Neural crest cell (in vitro differentiated cells): ENCODE measurements at places on chromosomes 13 and 19.

DNA sequence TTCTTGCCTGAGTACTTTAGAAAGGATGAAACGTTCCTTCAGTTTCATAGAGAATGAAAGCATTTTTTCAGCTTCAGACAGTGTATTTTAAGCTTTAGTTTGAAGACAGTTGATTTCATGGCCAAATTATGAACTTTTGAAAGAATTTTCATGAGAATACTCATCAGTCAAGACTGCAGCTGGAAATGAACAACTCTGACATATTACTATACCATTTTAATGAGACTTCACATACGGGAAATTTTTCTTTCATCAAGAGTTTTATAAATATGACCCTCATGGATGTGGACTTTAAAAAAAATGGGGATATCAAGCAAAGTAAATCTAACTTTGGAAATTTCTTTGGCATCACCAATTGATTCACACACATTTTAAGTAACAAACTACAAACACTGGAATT, 6.4 kb downstream of the LATS2 start:
- H3K4me1 ChIP-seq: peaks cover 33% of the 10 kb centered on the region
- H3K27ac ChIP-seq: no peak overlapping the region
- no peaks in the 10 kb centered on the region for H3K27me3 ChIP-seq
- no peaks in the 10 kb centered on the region for H3K36me3 ChIP-seq

- peaks cover 5% of the 10 kb centered on the region for H3K27me3 ChIP-seq
- H3K4me1 ChIP-seq: no peaks in the 10 kb centered on the region
- no peak overlapping the region for H3K4me3 ChIP-seq
- no peaks in the 10 kb centered on the region for H3K36me3 ChIP-seq
Measured at GRCh38 chr19:29413435-29413834, 112.4 kb upstream of the VSTM2B start.

GRCh38 chr19:49690656-49691242, at the start of gene CPT1C:
Gene CPT1C, plus strand, starts transcription at chr19:49691116. Its CDS starts 1,137 bp downstream, at chr19:49692253.
- H3K27me3 ChIP-seq: peaks cover 16% of the 10 kb centered on the region
- peak within 1 kb of the TSS; percentile 90 for H3K4me3 ChIP-seq
- H3K36me3 ChIP-seq: peaks cover 10% of the 10 kb centered on the region

GRCh38 chr19:15300533-15301197, 31.7 kb downstream of the BRD4 start:
- H3K4me3 ChIP-seq: no peak overlapping the region
- no peak overlapping the region for H3K27ac ChIP-seq
- peaks cover 5% of the 10 kb centered on the region for H3K36me3 ChIP-seq
- no peak for DNase-seq
- H3K27me3 ChIP-seq: no peaks in the 10 kb centered on the region
- H3K4me1 ChIP-seq: peaks cover 65% of the 10 kb centered on the region

DNA sequence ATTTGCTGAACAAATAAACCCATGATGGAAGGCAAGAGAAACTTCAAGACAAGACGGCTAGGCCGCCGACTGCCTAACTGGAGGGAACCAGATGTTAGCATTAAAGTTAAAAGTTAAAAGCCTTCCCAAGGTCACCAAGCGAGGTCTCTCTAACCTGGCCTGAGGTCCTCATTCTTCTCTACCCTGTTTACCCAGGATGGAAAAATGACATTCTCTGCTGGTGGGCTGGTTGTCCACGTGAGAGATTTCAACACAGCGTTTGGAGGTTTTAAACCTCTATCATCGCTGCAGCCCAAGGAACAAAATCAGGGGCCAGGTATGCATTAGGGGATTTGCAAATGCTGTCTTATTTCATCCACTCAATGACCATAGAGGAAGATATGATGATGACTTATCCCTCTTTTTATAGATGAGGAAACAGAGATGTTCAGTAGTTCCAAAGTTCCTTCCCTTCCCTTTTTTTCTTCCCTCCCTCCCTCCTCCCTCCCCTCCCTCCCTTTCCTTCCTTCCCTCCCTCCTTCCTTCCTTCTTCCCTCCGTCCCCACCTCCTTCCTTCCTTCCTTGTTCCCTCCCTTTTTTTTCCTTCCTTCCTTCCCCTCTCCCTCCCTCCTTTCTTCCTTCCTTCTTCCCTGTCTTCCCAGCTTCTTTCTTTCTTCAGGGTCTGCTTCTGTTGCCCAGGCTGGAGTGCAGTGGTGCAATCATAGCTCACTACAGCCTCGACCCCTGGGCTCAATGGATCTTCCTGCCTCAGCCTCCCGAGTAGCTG, 79.7 kb downstream of the INSR start:
- H3K4me3 ChIP-seq: no peak overlapping the region
- H3K4me1 ChIP-seq: peaks cover 8% of the 10 kb centered on the region
- no peak overlapping the region for H3K27ac ChIP-seq
- H3K36me3 ChIP-seq: no peaks in the 10 kb centered on the region

DNA sequence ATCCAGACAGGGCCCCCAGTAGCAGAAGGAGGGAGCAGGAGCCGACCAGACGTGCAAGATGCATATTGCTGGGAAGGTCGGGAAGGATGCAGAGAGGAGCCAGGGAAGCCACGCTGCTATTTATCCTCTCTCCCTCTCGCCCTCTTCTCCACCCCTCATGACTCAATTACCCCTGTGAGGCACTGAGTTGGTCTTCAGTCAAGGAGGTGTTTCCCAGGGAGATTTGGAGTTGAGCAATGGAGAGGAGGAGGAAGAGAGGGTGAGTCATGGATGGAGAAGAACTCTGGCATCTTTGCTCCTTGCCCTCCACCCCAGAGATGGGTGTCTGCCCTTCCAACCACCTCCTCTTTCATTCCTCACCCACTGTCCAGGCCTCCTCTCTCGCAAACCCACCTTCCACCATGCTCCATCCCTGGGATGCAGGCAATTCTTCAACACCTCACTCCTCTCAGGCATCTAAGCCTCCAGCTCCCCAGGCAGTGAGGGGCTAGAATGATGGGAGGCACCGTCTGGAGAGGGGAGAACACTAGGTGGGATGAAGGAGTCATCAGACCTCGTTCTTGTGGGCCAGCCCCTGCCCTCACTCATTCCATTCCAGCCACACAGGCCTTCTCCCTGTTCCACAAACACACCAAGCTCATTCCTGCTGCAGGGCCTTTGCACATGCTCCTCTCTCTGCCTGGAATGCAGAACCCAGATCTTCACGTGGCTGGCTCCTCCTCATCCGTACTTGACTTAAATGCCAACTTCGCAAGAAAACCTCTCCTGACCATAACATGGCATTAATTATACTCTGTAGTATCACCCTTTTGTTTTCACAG, at the start of gene SBSN:
Gene SBSN, minus strand, starts transcription at position 94 of the 821 bp plus-strand sequence. Its CDS starts 30 bp downstream, at position 64.
- H3K4me1 ChIP-seq: peaks cover 7% of the 10 kb centered on the region
- no peak for DNase-seq
- peak within 1 kb of the TSS; percentile 89 for H3K27ac ChIP-seq
- H3K27me3 ChIP-seq: peaks cover 2% of the 10 kb centered on the region
- no peak within 1 kb of the TSS for H3K4me3 ChIP-seq

- no peaks in the 10 kb centered on the region for H3K36me3 ChIP-seq
- H3K27me3 ChIP-seq: peaks cover 18% of the 10 kb centered on the region
- no peak for DNase-seq
- H3K4me3 ChIP-seq: no peak overlapping the region
- no peaks in the 10 kb centered on the region for H3K4me1 ChIP-seq
- H3K27ac ChIP-seq: no peak overlapping the region
Measured at GRCh38 chr13:26247608-26248007, 6.3 kb upstream of the CDK8 start.

DNA sequence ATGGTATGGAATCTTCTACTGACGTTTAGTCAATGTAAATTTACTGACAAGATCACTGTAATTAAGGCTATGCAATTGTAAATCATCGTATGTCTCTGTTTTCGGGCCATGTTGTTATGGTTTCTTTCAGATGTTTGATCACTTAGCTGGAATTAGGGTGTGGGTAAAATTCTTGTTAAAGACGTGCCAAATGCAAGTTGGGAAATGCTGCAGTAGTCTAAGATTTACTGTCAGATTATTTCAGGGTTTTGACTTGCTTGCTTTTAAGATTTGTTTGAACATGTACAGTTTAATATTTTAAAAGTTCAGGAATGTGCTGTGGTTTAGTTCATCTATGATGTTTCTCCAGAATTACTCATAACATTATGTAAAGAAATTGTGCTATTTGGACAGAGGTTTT, 10.8 kb downstream of the NDFIP2 start:
- H3K27ac ChIP-seq: no peak overlapping the region
- DNase-seq: no peak
- H3K27me3 ChIP-seq: no peaks in the 10 kb centered on the region

DNA sequence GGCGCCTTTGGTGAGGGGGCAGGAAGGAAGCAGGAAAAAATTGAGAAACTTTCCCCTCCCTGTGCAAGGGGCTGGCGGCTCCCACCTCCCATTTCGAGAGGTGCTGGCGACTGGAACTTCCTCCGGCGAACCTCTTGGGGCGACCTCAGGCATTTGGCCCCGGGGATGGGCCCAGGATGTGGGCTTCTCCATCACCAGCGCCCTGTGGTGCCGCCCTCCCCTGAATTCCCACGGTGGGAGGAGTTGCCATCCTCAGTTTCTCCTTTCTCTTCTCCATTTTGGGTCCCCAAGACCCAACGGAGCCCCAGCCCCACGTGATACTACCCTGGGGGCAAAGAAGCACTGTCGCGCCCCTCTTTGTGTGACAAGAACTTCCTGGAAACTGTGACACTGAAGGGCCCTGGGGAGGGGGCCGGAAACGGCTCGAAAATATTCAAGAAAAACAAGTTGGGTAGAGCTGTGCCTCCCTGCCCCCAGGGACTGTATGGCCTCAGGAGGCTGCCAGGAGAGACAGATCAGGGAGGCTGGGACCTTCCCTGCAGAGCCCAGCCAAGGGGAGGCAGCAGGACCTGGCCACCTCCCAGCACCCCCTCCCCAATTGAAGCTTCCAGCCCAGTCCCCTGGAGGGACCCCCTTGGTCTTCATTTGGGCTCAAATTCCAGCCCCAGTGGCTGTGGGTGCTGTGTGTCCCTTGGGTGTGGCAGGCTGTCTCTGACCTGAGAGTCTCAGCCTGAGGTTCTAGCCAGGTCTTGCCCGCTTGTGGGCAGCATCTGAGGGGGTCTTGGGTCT, 16.2 kb upstream of the AP1M2 start:
- peak overlapping the region; percentile 92 for H3K4me3 ChIP-seq
- no peak for DNase-seq
- H3K27me3 ChIP-seq: peaks cover 8% of the 10 kb centered on the region
- H3K36me3 ChIP-seq: no peaks in the 10 kb centered on the region
- peak overlapping the region; percentile 83 for H3K27ac ChIP-seq

DNA sequence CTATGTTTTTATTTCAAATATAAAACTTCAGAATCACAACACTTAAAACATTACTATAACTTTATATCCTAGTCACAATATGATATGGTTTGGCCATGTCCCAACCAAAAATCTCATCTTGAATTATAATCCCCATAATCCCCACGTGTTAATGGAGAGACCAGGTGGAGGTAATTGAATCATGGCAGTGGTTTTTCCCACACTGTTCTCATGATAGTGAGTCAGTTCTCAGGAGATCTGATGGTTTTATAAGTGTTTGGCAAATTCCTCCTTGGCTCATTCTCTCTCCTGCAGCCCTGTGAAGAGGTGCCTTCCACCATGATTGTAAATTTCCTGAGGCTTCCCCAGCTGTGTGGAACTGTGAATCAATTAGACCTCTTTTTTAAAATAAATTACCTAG, 307.6 kb downstream of the SPRY2 start:
- no peak for DNase-seq
- H3K4me1 ChIP-seq: peaks cover 23% of the 10 kb centered on the region
- no peak overlapping the region for H3K4me3 ChIP-seq
- H3K27ac ChIP-seq: no peak overlapping the region

- no peaks in the 10 kb centered on the region for H3K36me3 ChIP-seq
- no peak for DNase-seq
- no peak overlapping the region for H3K4me3 ChIP-seq
- peaks cover 2% of the 10 kb centered on the region for H3K27me3 ChIP-seq
Measured at GRCh38 chr19:45391346-45391745, 13.5 kb downstream of the PPP1R13L start.
